ENCODE measurements at places on chromosomes 5 and 9.
A peak's percentile ranks its signal among the peaks of the same experiment; 100 is the strongest.

DNA sequence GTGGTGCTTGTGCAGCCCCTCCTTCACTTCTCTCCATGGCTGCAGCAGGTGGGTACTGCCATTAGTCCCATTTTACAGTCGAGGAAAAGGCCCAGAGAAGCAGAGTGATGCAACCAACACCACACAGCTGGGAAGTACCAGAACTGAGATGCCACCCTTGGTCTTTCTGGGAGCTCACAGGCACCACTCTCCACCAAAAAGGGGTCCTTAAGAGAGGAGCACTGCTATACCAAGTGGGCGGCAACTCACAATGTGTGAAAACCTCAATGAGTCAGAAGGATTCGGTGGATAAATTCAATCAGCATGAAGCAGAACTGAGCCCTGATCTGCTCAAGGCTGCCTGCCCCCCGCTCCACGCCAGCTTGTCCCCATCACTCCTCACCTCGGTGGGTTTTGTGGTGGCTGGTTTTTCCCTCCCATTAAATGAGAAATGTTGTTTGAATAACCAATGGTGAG is 213.7 kb downstream of the FSTL4 start:
- DNase-seq: no peak

DNA sequence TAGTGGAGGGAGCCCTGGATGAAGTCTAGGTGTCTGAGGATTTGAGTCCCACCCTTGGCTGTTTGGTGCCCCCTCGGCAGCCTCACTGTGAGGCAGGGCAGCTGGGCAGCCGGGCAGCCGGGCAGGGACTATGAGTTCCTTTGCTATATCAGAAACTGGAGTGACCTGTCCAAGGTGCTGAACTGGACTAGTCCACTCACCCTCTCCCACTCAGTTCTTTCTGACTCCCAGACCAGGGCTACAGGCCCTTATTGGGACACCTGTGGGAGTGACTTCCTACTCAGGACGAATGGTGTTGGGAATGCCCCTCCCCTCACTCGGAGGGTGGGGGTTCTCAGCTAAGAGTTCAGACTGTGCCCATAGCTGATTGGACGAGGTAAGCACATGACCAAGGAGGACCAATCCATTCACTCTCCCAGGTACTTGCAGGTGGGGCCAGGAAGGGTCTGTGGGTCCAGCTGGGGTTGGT is 34.1 kb upstream of the RAPGEF1 start:
- peak; percentile 71 for DNase-seq

DNA sequence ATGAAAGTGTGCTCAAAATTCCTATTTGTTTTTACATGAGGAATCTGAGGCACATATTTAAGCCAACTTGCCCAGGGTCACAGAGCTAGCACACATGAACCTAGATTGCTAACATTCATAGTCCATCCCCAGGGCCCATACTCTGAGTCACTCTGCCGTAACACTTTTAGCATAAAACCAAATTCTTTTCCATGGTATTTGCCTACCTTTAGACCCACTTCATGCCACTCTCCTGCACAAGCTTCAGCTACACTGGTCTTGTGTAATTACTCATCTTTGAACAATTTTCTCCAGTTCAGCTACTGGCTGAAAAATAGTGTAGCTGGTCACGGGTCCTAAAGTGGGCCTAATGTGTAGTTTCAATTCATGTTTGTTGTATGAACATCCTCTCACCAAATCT is 200.7 kb downstream of the SLC12A2 start:
- DNase-seq: peak; percentile 28

GRCh38 chr9:128394379-128395168 is 23.4 kb downstream of the URM1 start:
- no peak for DNase-seq

DNA sequence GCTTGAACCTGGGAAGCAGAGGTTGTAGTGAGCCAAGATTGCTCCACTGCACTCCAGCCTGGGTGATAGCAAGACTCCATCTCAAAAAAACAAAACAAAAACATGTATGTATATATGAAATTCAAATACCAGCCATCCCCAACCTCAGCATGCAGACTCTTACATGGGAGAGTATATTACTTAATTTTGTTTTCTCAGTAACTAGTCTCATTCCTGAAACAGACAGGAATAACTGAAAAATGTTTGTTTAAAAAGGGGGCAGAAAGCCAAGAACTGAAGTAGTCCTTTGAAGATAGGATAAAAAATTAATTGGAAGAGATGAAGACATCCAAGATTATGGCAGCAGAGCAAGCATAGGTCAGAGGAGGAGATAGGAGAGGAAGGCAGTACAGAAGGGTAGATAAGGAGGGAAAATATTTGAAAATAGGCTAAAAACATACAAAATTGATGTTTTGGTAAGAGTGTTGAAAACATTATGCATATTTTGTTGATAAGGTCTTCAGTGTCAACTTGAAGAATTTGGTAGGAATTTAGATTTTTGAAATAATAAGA is 309.9 kb downstream of the MAT2B start:
- no peak for DNase-seq

DNA sequence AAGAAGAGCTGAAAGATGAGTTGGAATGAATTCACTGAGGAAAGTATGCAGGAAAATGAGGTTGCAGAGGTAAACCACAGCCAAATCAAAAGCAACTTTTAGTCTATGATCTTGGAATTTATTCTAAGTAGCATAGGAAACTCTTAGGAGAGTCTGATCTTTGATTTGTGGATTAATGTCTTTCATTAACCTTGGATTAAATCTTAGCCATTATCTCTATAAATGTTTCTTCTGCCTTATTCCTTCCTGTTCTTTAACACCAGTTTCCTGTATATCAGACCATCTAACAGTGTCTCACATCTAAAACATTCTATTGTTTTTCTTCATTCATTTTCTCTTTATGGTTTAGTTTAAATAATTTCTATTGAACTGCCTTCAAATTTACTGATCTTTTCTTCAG is 187.2 kb upstream of the ANKRD55 start:
- DNase-seq: no peak

DNA sequence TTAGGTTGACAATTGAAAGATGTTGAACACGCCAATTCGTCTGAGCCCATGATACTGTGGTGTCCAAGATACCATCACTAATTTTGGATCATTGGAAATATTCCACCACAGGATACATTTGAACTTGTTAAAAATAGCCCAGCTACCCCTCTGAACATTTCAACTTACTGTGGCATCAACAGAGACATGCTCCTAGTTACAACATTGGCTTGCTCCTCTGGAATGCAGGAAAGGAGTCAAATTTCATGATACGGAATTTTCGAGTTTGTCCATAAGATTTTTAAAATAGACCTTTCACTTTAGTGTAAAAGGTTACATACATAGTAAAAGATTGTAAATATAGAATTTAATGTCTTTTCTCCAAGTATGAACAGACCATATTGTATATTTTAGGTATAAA is 12.8 kb downstream of the SEMA5A start:
- no peak for DNase-seq

- DNase-seq: peak; percentile 78
Observed at GRCh38 chr5:124651663-124652513, 94.6 kb downstream of the ZNF608 start.

DNA sequence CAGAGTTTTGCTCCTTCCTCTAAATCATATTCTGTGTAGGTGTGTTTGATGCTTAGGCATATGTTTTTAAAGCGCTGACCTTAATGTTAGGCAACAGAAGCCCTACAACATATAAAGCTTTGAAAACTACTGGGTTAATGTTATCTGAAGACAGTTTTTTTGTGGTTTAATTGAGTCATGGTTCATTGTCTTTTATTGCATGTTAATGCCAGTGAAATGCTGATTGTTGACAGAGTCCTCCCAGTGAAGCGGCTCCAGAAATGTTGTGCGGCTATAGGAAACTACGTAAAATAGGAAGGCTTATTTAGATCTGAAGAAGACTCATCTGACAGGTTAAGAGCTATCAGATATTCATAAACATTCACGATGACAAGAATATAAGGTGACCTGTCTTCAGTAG is 424.6 kb downstream of the CCDC171 start:
- DNase-seq: no peak

DNA sequence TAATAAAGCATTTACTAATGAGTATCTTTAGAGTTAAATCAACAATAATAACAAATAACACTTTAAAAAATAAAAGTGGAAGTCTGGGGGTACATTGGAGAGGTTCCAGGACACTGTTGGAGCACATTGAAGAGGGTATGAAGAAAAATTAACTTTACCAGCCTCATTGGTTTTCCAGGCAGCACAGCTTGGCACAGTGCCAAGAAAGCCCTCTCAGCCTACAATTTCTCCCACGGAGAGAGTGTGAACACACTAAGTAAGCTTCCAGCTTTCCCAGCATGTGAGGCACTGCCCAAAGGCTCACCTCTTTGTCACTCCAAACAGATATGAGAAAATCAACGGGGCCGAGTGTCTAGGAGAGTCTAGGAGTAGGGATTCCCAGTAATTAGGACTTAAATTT is 1912.8 kb upstream of the NUDT12 start:
- DNase-seq: no peak

- DNase-seq: peak; percentile 55
Observed at GRCh38 chr5:132283423-132284043, 10.7 kb upstream of the SLC22A4 start.

- DNase-seq: no peak
Observed at GRCh38 chr5:116799401-116799800, 224.8 kb upstream of the SEMA6A start.

DNA sequence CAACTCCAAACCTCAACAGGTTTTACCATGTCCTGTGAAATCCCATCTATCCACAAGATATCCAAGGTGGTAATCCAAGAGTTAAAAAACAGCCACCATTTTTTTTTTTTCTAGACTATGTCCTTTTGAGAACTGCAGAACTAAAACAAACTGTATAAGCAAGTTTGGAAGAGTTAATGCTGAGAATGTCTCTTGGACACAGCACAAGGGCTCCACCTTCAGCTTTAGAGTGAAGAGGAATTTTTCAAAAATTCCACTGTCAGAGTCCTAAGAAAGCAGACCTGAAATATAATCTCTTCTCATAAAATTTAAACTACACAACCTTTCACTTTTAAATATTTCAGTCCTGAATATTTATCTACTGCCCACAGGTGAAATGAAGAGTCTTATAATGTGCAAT is 167.8 kb upstream of the CCNG1 start:
- no peak for DNase-seq

DNA sequence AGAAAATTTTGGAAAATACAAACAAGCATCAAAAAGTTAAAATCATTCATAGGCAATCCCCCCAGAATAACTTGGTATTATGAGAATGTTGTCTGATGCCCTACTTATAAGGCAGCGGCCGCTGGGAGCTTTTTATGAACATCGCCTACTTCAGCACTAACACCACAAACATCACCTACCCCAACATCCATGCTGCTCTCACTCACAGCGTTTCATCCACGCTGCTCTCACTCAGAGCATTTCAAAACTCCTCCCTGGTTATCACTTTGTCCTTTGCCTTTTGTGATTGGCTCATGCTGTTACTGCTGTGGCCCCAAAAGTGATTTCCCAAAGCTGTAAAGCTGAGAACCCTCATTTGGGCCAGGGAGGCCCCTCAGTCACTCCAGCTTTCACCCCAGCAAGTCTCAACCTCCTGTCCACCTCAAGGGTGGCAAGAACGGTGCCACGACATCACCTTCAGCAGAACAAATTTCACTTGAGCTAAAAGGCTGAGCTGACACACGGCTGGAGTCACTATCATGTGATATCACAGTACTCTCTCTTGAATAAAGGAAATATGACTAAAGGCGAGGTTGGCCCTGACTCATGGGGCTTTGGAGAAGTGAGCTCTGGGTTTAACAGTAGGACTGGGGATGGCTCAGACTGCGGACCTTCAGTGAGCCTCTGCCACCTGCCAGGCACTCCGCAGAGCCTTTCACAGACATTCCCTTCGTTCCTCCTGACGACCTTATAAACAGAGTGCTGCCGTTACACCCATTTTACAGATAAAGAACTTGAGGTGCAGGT is 25.2 kb downstream of the SHC3 start:
- DNase-seq: peak; percentile 95

DNA sequence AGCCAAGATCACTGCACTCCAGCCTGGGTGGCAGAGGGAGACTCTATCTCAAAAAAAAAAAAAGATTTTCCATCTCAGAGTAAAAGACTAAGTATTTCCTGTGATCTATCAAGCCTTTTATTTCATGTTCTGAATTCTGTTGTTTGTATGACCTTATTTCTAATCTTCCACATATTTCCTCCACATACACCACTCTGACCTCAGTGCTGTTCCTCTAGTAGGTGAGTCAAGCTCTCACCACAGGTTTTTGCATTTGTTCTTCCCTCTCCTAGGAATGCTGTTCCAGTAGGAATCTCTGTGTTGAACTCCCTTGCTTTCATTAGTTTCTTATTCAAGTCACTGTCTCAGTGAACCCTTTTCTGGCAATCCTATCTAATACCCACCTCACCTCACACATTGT is 68.1 kb downstream of the INVS start:
- DNase-seq: peak; percentile 21

DNA sequence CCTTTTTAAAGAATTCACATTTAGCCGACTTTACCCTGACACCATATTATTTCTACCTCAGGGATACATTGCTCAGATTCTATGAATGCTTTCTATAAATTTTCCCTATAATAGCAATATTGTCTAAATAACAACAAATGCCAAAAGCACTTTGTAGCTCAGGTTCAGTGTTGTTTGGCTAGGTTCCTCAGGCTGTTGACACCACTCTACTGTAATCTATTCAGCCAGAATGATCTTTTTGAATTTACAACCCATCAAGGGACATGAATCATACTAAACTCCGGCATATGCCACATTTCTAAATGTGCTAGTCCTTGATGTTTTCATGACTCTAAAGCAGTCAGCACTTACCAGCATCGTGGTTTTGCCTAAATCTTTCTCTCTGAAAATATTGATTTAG is 641.5 kb upstream of the CDH10 start:
- no peak for DNase-seq

Measured in epithelial cell of esophagus (primary cell).